NCI-H446 (cell line): ENCODE measurements at places on chromosomes 12 and 14.

DNA sequence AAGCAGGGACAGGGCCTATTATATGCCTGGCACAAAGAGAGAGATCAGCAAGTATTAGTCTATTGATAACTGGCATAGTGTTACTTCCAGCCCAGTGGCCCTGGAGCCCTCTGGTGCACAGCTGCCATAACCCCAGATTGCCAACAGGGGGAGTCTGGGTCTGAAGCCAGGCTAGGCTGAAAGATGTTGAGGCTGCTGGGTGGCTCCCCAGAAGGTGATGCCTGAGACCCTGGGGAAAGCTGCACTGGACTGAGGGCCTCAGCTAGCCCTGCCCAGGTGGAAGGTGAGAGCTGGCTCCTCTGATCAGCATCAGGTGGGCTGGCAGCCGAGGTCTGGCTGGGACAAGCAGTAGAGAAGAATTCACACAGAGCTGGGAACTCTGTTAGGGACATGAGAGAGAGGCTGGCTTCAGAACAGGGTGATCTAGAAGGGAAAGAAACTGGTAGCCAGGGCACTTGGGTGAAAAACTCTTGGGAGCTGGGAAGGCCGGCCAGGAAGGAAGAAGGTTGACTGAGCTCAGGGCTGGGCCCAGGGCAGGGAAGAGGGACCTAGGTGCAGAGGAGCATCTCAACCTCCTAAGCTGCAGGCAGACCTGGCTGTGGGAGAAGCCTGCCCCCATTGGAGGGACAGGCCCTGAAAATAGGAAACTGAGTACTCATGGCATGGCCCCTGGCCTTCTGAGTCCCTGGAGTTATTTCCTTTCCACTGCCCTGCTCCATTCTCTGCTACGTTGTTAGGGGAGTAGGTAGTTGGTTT lies 3.9 kb downstream of the GZMH start:
- DNase-seq, result no peak

- DNase-seq, result no peak
These were observed 128.0 kb downstream of the BCAT1 start for GRCh38 chr12:24820872-24821271.

- no peak for DNase-seq
These were observed 195.5 kb downstream of the CACNA1C start for GRCh38 chr12:2248087-2248900.

- DNase-seq, result no peak
These were observed 488.3 kb downstream of the APAF1 start for GRCh38 chr12:99133401-99133800.

GRCh38 chr14:31568671-31569070 lies 7.5 kb downstream of the NUBPL start:
- no peak for DNase-seq

- no peak for DNase-seq
These were observed 10.3 kb upstream of the PPP4R4 start for GRCh38 chr14:94163796-94164195.

GRCh38 chr12:113452458-113452857 lies 19.2 kb downstream of the LHX5 start:
- DNase-seq, result no peak

- DNase-seq, result no peak
These were observed 100.7 kb upstream of the LGR5 start for GRCh38 chr12:71338933-71339332.

GRCh38 chr12:45302621-45303369 lies 86.9 kb downstream of the ANO6 start:
- no peak for DNase-seq

- no peak for DNase-seq
These were observed 58.9 kb upstream of the SRRM4 start for GRCh38 chr12:118922405-118922804.

DNA sequence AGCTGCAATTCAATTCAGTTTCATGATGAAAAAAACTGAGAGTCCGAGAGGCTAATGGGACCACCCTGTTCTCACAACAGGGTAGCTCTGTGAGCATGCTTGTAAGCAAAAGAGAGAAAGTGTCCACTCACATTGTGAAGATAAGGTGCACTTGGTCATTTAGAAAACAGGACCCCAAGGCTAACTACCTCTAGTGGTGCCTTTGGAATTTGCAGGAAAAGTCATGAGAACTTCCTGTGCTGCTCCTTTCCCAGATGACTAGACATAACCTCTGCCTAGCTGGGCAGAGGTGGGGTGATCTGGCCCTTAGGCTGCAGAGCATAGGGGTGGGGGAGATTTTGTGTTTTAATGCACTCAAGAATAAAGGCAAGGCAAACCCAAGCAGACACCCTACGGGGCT lies 118.9 kb downstream of the STAB2 start:
- no peak for DNase-seq

- DNase-seq, result no peak
These were observed 9.0 kb upstream of the CD163 start for GRCh38 chr12:7512553-7512952.

GRCh38 chr12:115166698-115167315 lies 482.8 kb upstream of the TBX3 start:
- no peak for DNase-seq

GRCh38 chr14:99534863-99535262 lies 53.7 kb downstream of the CCNK start:
- no peak for DNase-seq

DNA sequence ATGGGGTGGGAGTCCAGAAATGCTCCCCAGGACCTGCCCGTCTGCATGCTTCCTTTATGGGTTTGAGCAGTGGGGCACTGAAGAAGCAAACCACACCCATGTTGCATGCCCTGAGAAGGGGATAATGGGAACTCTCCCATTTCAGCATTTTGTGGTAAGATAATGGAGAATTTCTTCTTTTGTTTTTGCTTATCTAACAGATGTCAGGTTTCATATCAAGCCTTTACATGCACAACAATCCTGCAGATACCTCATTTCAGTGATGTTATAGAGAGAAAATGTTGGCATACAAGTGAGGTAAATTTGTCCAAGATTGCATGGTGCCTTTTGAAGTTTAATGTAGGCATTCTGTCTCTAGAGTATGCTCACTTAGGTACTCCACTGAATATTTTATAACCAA lies 177.0 kb downstream of the ALX1 start:
- DNase-seq, result no peak

DNA sequence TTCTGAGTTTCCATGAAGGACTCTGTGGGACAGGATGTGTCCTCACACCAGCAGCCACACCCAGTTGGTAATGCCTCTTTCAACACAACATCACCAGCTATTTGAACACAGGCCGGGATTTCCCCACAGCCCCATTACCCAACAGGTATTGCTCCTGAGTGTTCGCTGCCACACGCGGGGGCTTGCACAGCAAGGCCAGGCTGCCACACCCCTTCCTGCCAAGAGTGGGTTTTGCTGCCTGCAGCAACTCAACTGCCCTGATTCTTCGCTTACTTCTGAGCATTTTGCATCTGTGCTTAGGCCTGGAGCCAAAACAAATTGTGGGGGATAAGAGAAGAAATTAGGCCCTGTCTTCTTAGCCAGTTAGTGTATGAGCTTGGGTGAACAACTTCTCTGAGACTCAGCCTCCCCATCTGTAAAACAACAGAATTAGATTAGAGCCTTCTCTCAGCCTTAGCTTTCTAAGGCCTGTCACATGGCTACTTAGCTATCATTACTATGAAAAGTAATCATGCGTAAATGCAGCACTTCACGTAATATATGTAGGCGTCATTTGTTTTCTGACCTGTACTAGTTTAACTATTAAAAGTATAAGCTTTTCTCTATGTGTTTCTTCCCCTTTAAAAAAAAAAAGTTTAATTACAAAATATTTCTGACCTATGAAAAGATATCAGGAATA lies 20.0 kb downstream of the CKAP4 start:
- no peak for DNase-seq

DNA sequence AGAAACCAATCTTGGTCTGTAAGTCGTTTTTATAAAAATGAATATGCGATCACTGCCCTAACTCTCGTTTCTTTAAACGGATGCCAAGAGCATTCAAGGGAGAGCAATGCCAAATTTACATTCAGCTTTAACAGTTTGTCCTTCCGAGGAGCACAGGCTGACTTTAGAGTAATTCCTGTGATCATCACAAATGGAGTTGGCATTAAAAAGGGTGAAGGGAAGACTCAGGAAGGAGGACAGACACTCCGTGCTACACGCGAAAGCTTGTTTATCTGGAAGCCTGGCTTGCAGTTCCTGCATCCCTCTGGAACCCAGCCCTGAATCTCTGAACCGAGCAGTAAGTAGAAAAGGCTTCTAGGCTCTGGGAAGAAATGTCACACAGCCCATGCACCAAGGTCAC lies 78.4 kb downstream of the PAPOLA start:
- DNase-seq, result no peak

DNA sequence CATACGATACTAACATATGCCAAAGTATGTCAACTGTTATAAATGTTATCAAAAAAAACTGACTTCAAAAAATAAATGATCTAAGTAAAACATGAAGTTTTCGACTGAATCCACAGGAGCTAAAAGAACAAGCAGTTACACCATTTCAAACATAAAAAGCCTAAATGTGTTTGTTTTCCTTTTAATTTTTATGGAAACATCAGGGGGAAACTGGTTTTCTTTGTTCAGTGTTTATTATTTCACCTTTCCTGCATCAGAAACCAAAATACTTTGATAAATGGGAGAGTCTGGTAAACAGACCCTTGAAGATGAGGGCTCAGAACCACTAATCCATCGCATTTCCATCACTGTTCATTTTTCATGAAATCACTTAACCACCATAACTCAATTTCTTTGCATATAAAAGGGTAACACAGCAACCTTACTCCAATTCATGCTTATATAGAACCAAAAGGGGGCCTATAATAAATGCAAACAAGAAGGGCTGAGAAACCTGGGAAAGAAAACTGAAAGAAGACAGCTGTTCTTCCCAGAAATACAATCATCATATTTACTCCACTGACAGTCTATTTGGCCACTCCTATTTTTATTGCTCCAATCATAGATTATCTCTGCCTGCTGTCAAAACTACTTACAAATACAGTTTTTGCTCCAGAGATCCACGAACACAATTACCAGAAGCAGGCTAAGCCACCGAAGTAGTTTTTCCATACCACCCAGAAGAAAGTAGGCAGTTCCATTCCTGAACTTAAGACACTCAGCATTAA lies 17.0 kb downstream of the FGD6 start:
- no peak for DNase-seq

DNA sequence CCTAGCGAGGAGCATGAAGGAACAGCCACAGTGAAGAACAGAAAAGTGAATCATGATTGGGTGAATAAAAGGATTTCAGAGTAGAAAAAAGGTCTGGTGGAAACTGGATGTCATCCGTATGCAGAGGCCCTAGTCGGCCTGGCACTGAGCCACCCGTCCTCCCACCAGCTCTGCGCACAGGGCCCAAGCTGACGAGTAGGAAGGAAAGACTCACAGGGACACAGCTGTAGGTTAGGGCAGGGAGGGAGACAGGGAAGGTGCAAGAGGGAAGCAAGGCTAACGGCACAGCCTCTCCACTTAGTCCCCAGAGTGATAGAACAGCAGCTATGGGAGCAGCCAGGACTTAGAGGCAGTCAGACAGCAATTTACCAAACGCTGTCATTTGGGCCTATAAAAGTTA lies 112.6 kb downstream of the KCNK10 start:
- no peak for DNase-seq

GRCh38 chr12:111454716-111455447 lies 49.2 kb downstream of the SH2B3 start:
- no peak for DNase-seq

DNA sequence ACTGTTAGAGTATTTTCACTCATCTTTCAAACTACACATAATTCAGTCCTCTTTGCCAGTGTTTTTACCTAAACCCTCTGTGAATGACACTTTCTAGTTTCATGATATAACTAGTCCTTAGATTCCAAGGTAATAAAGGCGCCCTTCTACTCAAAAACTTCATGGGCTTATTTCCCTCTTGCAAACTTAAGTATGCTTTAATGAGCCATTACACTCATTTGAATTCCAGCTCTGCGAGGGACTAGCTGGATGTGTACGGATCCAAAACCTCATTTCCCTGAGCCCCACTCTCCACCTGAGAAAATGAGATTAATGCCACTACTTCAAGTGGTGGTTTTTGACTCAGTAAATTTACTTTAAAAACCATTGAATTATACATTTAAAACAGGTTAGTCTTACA lies 141.1 kb downstream of the NDUFA12 start:
- no peak for DNase-seq

GRCh38 chr12:24719293-24719721 lies 229.6 kb downstream of the BCAT1 start:
- DNase-seq, result no peak

GRCh38 chr14:20652996-20653975 lies 11.8 kb upstream of the OR6S1 start:
- DNase-seq, result no peak

GRCh38 chr14:68147303-68147702 lies 327.7 kb downstream of the RAD51B start:
- peak; percentile 45 for DNase-seq

- DNase-seq, result no peak
These were observed 342.6 kb upstream of the CCDC196 start for GRCh38 chr14:66143387-66144112.

- DNase-seq, result no peak
These were observed 368.0 kb upstream of the PDE3A start for GRCh38 chr12:20000229-20000849.

- DNase-seq, result no peak
These were observed 2.2 kb downstream of the MMP17 start for GRCh38 chr12:131830335-131830913.

DNA sequence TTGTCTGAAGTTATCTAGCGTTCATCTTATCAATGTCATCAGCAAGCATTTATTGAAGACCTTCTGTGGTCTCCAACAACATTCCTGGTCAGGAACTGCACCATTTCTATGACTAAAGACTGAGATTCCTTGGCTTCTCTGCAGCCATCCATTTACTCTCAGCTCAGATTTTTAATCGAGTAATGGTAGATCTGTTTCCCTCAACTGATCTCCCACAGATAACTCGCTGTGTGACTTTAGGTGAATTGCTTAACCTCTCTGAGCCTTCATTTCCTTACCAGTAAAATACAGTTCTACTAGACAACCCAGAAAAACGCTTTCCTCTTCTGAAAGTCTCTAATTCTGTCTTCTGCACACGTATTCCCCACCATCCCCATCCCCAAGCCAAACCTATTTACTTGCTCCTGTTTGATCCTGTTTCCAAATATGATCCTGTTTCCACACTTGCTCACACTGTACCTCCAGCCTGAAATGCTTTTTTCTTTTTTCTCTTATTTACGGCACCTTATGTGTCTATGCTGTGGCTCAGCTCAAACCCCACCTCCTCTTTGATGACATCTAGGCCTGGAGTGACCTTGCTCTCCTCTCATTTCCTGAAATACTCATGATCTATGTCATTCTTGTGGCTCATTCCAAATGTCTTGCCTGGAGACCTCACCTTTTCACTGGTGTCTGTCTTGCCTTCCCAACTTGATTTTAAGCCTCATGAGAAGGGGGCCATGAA lies 21.8 kb downstream of the PLXNC1 start:
- DNase-seq, result no peak

GRCh38 chr12:80593766-80594165 lies 113.7 kb upstream of the MYF6 start:
- no peak for DNase-seq

DNA sequence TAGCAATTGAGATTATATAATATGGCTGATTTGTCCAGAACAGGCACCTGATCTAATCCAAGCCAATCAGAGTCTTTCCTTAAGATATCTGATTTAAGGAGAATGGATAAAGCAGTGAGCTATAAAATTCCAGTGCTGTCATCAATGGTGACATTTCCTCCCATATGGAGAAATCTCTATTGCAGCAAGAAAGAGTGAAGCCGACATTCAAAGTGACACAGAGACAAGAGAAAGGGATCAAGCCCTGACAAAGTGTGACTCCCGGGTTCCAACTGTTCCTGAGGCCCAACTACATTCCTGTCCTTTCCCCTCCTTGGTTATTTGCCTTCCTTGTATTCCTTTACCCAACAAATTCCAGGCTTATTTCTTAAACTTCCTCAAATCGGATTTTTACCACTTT lies 430.0 kb upstream of the SOX5 start:
- DNase-seq, result no peak
